PC-3 (cell line): ENCODE measurements at places on chromosomes 1 and 21. TPM values are rescaled to one million over a fixed set of nuclear protein-coding genes. Genes with fewer than 3 reads are reported as not detected.
A peak's percentile ranks its signal among the peaks of the same experiment; 100 is the strongest.

Gene YARS1
- 108 and 115 TPM in 2 replicates for total RNA-seq

- DNase-seq: no peak
Measured at GRCh38 chr1:228768355-228769000, 33.2 kb downstream of the RHOU start.

DNA sequence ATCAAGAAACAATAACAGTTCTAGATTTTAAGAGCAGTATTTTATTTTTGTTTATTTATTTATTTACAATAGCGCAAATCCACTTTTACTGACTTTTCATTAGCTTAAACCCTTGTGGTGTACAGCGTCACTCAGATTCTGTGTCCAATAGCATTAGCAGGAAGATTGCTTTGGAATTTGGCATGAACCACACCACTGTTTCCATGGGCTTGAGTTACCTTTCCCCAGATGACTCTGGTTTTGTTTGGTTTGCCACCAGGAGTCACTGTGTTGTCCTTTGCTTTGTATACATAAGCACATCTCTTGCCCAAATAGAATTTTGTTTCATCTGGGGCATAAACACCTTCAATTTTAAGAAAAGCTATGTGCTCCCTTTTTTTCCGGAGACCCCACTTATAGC is 25.9 kb upstream of the SNRPE start:
- no peak for DNase-seq

GRCh38 chr1:3181956-3182355 is 113.0 kb downstream of the PRDM16 start:
- DNase-seq: no peak

DNA sequence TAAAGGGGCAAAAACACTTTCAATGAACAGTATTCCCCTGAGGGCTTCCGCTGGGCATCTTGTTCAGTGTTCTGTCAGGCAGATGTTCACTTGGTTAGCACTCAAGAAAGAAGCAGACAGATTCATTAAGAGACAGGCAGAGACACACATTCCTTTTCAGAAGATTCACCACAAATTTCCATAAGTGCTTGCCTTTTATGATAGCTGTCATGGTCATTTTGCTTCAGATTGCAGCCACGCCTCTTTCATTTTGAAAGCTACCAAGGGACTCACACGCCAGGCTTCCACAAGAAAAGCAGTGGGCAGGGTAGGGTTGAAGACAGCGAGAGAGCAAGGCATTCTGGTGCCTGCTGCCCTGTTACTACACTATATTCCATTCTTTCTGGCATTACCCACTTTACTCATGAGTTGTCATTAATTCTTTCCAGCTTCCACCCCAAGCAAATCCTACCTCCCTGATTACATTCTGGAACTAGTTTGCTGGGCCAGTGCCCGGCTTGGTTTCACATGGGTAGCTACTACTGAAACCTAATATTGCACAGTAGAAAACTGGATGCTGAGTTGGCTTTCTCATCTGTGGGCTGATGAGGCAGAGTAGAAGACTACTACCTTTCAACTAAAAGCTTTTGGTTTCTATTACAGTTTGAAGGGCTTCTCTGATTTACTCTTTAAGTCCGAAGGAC is 91.2 kb upstream of the COL24A1 start:
- DNase-seq: no peak

- peak; percentile 70 for DNase-seq
Measured at GRCh38 chr1:29736582-29737188, 500.4 kb downstream of the PTPRU start.
